Right ventricle myocardium inferior (tissue), 1 donor: ENCODE measurements at places on chromosomes 16 and 17. TPM values are rescaled to one million over a fixed set of nuclear protein-coding genes. Genes with fewer than 3 reads are reported as not detected.

DNA sequence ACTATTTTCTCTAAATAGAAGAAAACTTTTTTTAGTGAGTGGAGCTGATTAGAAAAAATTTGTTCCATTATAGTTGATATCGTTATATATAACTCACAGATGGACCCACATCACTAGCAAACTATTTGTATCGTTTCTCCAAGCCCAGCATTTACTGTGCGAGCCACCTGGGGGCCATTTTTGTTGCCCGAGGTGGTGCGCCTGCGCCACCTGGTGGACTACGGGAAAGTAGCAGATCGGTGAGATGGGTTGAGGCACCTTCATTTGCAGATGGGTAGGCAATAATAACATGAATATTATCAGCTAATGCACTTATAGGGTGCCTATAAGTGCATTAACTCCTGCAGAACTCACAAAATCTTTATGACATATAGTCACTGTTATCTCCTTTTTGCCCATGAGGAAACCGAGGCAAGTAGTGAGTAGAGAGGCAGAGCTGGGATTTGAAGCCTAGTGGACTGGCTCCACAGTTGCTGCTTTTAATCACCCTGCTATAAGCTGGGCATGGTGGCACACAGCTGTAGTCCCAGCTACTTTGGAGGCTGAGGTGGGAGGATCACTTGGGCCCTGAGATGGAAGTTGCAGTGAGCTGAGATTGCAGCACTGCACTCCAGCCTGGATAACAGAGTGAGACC, 23.2 kb upstream of the NTN1 start:
- DNase-seq = peak; percentile 88

DNA sequence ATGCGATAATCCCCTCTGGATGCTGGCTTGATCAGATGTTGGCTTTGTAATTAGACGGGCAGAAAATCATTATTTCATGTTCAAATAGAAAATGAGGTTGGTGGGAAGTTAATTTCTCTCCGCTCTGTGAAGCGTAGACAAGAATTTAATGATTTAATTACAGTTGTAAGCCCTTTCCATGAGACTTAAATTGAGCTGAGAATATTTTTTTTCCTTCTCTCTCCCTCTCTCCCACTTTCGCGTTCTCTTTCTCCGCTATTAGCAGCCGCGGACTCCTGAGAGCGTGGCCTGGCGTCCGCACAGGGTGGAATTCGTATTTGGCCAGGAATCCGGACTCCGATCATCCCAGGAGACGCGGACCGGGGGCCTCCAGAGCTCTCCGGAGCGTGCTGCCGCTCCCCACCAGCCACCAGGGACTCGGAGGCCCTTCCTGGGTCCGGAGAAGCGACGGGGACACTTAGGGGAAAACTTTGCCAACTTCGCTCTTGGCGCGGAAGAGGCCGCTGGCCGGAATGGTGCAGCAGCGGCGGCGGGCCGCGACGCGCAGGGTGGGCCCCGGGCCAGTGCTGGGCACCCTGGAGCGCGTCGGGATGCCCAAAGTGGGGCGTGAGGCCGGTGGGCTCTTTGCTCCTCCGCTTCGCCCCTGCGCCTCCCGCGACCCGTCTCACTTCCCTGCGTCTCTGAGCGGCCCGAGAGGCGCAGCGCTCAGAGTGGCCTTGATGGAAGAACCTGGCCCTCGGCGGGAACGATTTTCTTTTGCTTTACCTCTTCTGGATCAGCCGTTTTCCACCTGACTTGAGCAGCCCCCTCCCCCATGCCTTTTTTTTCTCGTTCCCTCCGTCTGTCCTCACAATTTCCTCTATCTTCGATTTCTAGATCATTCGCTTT, 3.6 kb upstream of the IRX3 start:
- no peak for DNase-seq

GRCh38 chr17:2954898-2955445, 108.4 kb downstream of the OR1D5 start:
- DNase-seq = no peak

DNA sequence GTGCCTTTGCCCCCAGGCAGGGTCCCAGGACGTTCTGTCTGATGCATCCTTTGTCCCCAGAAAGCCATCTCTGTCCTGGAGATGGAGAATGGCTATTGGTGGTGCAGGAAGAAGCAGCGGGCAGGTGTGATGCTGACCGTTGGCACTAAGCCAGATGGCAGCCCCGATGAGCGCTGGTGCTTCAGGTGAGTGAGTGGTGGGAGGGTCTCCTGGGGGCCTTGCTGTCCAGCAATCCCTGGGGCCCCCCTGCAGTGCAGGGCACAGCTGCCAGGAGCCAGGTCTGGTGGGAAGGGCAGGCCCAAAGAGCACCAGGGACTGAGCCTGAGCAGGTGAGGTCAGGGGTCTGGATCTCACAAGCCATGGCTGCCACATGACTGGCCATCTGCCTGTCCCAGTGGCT, 18.1 kb downstream of the TRPV2 start:
- DNase-seq = no peak

C16orf46 gene
- total RNA-seq = 0.62 TPM

DNA sequence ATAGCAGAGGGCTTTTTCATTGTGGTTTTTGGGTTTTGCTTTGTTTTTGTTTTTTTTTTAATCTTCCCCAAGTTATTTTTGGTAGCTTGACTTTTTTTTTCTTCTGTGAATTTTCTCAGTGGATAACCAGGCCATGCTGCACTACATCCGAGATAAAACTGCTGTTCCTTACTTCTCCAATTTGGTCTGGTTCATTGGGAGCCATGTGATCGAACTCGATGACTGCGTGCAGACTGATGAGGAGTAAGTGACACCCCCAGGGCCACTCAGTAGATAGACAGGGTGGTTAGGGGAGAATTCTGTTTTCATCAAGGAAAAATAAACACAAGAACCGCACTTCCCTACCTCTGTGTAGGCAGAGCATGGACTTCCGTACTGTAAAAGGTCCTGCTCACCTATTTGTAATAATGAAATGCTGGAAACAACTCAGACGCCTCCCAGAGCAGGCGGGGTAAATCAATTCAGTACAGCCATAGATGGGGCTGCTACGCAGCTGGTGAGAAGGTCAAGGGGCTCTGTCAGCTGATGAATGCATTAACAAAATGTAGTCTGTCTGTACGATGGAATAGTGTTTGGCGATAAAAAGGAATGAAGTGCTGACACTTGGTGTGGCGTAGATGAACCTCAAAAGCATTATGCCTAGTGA, 28.6 kb downstream of the CLEC16A start:
- no peak for DNase-seq

MGAT5B gene
- total RNA-seq = not detected

SGF29 gene
- total RNA-seq = 20.2 TPM

LPO gene
- total RNA-seq = not detected

P2RX1 gene
- total RNA-seq = 0.16 TPM

DNA sequence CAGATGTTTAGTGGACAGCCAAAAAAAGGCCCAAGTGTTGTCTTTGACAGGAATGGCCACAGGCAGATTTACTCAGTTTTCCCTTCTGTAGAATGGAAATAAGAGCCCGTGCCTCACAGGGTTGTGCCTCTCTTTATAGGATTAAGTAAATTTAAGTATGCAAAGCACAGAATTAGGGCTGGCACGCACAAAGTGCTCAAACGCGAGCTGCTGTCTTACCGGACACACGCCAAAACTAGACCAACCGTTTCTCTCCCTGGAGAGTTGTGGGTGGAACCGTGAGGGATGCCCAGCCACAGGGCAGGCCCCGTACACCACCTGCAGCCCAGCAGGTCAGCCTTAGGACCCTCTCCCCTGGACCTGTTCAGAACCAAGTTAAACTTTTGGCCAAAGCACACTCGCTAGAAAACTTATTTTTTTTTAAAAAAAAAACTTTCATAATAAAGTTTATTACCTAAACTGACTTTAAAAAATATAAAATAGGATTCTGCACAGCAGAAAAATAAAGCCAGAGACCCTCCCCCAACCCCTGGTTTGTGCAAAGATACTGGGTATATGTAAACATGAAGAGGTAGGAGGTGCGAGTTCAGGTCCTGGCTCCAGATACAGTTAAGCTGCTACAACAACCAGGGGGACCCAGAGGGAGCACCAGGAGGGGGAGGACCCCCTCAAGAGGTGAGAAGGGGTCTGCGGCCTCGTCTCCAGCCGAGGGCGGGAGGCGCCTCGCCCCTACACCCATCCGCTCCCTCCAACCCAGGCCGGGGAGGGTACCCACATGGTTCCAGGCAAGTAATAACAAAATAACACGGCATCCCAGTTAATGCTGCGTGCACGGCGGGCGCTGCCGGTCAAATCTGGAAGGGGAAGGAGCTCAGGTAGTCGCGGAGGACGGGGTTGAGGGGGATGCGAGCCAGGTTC, 1.8 kb downstream of the SOCS1 start:
- DNase-seq = no peak

DNA sequence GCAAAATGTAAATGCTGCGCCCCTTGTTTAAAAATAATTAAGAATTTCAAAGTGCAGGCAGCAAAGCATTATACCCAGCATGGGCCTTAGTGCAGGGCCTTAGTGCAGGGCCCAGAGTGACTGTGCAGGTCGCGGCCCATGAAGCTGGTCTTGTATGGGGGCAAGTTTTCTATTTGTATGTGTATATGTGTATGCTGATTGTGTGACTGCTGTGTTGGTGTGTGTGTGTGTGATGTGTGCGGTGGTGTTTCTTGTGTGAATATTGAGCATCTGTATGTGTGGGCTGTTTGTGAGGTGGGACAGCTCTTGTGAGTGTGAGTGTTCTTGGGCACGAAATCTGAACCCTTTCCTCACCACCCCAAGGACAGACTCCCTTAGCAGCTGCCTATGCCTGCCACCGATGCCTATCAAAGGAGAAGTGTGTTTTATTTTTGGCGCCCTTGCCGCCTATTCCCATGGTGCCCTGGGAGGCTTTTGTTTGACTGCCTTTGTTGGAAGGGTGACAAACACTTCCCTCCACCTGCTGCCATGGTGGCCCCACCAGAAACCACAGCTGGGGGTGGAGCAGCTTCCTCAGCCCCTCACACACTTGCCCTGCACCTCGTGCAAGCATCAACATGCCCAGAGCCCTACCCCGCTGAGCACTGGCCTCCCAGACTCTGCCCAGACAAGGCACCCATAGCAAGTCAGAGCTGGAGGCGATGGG, 18.0 kb downstream of the CCR7 start:
- DNase-seq = no peak

- DNase-seq = no peak
Observed at GRCh38 chr16:52167328-52167727, 379.6 kb downstream of the TOX3 start.

DNA sequence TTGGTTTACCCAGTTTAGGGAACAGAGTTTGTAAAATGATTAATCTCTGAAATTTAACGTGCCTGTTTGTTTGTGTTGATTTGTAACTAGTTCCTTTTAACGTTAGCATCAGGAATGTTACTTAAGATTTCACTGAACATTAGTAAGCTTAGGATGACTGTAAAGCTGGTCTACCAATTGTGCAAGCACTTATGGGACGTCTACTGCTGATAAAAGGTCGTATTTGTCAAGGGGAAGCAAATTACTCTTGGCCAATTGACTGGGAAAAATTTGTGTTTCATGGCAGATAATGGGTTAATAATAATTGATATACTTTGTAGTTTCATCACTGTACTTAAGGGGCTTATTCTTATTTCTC, 11.8 kb downstream of the METTL9 start:
- DNase-seq = no peak
